ENCODE measurements at places on chromosomes 6 and 20.

GRCh38 chr6:27392623-27393022 is 4.1 kb downstream of the ZNF391 start:
- no peak for DNase-seq

GRCh38 chr20:20360464-20360863 is 7.4 kb upstream of the INSM1 start:
- DNase-seq: peak; percentile 45

DNA sequence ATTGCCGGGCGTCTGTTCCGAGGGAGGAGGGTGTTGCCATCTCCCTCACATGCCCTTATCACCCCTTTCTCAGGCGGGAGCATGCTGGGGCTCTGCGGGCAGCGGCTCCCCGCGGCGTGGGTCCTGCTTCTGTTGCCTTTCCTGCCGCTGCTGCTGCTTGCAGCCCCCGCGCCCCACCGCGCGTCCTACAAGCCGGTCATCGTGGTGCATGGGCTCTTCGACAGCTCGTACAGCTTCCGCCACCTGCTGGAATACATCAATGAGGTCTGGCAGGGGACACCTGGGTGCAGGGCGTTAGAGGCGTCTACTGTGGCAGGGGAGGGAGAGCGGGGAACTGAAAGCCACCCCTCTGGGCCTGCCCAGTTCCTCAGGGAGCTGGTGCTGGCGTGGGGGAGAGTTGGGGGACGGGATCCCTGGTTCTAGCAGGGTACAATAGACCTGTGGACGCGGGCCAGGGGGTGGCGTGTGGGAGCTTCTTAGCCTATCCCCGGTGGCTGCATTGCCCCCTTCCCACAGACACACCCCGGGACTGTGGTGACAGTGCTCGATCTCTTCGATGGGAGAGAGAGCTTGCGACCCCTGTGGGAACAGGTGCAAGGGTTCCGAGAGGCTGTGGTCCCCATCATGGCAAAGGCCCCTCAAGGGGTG is 697 bp downstream of the PPT2 start:
- DNase-seq: peak; percentile 54

GRCh38 chr6:54377776-54378175 is 69.5 kb downstream of the TINAG start:
- DNase-seq: peak; percentile 13

DNA sequence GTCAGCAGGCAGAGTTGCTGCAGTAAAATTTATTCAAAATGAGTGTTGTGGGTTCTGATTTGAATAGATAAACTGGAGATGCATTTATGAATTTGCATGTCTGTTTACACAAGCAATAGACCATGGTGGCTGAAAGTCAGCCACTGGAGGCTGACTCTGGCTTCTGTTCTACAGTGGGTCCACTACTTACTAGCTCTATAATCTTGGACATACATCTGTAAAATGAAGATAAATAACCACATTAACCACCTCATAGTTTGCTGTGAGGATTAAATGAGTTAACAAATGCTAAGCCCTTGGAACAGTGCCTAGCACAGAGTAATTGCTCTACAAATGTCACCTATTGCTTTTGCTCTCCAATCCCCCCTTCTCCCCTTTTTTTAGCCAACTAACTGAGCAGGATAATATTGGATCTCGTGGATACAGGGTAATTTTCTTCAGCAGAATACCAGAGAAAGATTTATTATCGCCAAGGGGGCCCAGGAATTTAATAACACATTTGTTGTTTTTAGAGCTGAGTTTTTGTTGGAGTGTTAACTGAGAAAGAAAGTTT is 1.4 kb upstream of the PM20D2 start:
- DNase-seq: peak; percentile 20

- no peak for DNase-seq
Observed at GRCh38 chr6:24696097-24696496, 22.9 kb downstream of the C6orf62 start.

DNA sequence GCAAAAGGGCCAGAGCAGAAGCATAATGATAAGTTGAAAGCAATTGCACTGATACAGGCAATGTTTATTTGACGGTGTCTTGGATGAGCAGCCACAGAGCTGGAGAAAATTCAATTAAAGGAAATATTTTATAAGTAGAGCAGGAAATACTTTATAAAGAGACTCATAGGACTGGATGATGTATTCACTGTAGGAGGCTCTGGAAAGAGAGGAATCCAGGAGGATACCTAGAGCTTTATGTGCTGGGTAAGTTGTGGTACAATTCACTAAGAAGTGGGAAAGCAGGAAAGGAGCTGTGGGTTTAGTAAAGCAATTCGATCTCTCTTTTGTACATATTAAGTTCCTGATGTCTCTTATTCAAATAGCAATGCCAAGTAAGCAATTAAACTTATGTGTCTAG is 86.3 kb downstream of the C6orf118 start:
- no peak for DNase-seq

DNA sequence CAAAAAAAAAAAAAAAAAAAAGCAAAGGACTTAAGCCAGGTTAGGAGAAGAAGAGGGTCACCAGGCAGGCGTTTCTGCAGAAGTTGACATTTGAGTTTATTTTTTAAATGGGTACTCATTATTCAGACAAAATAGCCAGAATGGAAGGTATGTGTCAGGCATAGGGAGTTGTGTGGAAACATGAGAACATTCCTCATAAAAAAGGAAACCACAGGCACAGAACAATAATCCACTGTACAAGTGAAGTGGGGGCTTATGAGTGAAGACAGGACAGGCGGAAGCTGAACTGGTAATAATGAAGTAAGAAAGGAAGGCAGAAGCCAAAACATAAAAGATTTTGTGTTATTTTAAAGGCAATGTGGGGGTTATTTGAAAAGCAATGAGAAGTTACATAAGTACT is 104.6 kb downstream of the EPB41L2 start:
- peak; percentile 62 for DNase-seq

- no peak for DNase-seq
Observed at GRCh38 chr20:46997187-46997586, 102.5 kb downstream of the EYA2 start.

DNA sequence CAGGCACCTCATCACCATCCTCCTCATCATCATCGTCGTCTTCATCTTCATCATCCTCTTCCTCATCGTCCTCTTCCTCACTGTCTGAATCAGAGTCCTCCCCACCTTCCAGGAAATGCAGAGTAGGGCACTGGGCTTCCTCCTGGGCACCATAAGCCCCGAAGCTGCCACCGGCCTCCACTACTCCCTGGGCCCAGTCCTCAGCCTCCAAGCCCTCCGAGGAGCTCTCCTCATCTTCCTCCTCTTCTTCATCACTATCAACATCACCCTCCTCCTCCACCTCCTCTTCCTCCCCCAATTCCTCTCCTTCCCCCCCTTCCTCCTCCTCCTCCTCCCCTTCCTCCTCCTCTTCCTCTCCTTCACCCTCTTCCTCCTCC is 1.7 kb downstream of the CENPB start:
- no peak for DNase-seq

DNA sequence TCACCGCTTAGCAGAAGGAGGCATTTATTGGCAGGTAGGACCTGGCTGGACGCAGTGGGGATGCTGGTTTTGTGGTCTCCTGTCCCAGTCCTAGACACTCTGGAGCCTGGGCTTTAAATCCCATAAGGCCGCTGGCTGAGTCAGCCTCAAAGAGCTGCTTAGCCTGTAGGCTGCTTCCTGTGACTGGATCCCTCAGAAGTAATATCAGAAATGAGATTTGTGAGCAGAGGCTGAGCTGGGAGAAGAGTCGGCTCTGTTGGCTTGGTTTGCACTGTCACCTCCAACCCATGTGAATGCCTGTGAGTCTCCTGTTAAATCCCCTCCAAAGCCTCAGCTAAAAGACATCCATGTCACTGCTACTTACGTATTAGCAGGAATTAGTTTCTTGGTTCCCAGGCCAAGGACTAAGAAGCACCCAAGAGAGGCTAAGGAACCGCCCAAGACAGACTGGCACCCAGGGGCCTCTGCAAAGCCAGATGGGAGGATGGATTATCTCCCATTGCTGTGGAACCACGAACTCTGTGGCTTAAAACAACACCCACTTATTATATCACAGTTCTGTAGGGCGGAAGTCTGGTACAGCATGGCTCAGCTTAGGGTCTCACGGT is 289.4 kb downstream of the CDC5L start:
- DNase-seq: no peak

DNA sequence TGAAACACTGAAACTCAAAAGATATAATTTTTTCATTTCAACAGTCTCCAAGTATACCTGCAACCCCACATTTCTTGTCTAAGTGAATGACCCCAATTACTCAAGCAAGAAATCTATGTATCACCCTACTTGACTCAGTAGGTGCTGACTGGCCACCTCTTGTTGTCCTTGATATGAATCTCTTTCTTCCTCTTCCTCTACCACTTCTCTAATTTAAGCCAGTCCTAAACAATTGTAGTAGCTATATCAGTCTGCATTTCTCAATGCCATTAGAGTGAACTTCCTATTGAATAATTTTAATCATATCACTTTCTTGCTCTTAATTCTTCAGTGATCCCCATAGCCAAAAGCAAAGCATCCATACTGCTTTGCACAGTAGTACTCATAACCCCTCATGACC is 93.2 kb downstream of the NKAIN2 start:
- no peak for DNase-seq

GRCh38 chr20:44615876-44616603 is 33.7 kb downstream of the PKIG start:
- DNase-seq: no peak

GRCh38 chr6:9405369-9405768 is 970.0 kb upstream of the SLC35B3 start:
- peak; percentile 63 for DNase-seq

DNA sequence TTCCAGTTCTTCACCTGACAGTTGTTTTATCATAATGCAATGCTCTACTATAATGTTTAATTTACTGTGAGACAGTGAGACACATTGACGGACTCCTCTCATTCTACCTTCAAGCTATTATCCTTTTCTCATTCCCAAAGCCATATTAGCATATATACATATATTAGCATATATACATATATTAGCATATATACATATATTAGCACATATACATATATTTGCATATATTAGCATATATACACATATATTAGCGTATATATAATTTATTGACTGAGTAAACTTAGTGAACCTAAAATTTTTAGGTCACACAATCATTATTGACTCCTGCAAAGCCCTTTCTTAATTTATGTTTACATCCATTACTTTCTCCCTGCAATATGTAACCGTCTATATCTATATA is 555.0 kb upstream of the ADGRB3 start:
- no peak for DNase-seq

DNA sequence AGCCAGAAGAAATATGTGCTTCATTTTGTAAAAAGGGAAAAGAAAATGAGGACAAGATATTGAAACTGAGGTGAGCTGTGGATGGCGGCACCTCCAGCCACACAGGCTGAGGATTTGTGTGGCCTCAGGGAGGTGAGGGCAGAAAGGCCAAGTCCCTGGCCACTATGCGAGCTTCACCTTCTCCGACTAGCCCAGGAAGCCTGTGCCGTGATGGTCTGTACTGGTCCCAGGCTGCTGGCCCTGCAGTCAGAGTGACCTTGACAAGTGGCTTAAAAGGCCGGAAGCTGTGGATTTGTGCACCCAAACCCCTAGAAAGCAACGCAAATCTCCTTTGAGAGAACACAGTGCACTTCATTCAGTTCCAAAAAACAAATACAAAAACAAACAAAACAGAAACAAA is 48.1 kb downstream of the WDR27 start:
- DNase-seq: no peak

DNA sequence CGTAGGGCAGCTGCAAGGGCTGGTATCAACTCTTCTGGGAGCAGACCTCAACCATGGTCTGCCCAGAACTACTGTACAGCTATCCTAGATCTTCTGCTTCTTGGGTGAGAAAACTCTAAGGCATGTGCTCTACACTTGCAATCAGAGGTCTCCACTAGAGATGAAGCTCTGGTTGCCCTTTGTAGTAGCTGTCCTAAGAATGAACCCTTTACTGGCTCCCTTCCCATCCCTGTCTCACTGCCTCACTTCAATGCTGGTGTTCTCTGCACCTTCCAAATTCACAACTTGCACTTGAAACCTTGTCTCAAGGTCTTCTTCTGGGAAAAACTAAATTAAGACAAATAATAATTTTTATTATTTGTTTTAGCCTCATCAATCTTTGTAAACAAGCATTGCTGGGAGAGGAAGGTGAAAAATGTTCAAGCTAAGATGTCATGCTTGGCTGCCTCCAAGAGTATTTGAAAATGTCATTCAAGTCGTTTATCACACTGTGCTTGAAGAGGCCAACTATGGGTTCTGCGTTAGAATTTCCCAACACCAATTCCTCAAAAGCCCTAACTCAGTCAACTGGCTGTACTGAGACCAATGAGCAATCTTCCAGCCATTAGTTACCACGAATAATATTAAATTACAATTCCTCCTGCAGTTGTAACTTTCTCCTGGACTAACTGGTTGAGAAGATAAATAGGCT is 255.7 kb upstream of the PRND start:
- no peak for DNase-seq

- peak; percentile 28 for DNase-seq
Observed at GRCh38 chr6:32146287-32146686, 5.5 kb downstream of the PRRT1 start.

DNA sequence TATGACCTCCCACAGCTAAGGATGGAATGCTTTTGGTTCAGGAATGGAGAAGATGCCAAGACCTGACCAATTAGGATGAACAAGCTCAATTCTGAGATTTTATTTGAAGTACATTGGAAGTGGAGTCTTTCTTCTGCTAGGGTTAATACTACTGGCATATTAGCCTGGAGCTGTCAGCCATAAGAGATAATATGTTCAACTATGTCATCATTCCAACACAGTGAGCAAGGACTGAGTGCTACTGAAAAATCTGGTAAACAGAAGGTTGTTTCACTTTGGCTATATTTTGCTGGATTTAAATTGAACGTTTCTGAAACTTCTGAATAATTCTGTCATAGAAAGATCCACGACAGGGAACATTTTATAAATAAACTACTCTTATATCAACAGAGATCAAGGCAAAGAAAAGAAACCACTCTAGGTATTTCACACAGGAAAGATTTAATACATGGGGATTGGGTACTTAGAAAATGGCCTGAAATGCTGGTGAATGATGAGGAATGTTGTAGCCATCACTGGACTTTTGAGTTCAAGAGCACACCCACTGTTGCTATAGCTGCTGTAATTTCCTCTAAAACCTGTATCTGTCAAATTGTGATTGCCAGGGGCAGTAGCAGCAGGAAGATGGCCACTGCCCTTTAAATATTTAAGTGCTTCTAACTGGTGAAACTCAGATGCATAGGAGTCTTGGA is 200.5 kb downstream of the PLCB4 start:
- peak; percentile 18 for DNase-seq

DNA sequence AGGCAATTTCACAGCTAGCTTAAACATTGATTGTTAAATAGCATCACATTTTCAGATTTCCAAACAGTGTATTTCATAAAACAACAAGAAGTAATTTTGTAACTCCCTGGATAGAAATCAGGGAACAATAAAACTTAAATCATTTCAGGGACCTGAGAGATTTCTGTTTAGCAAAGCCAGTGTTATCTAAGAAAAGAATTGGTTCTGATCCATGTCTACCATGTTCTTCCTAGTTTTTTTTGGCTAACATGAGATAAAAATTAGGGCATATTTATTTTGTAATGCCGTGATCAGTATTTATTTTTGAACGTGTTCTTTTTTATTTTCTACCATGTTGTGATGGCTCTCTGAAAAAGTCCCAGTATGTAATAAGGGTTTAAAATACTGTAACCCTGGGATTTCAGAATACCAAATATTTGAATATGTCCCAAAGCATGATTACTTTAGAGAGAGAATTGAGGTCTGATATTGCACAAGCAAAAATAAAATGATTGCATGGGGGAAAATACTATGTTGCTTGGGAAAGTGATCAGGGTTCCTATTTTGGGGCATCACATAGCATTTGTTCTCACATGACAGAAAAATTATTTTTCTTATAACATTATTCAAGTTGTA is 188.7 kb upstream of the CEP162 start:
- no peak for DNase-seq

Data from amniotic epithelial cell (primary cell).